ENCODE measurements at places on chromosomes 16 and 17.

- DNase-seq: peak; percentile 84
These were observed 15.6 kb upstream of the AURKB start for GRCh38 chr17:8225813-8226535.

DNA sequence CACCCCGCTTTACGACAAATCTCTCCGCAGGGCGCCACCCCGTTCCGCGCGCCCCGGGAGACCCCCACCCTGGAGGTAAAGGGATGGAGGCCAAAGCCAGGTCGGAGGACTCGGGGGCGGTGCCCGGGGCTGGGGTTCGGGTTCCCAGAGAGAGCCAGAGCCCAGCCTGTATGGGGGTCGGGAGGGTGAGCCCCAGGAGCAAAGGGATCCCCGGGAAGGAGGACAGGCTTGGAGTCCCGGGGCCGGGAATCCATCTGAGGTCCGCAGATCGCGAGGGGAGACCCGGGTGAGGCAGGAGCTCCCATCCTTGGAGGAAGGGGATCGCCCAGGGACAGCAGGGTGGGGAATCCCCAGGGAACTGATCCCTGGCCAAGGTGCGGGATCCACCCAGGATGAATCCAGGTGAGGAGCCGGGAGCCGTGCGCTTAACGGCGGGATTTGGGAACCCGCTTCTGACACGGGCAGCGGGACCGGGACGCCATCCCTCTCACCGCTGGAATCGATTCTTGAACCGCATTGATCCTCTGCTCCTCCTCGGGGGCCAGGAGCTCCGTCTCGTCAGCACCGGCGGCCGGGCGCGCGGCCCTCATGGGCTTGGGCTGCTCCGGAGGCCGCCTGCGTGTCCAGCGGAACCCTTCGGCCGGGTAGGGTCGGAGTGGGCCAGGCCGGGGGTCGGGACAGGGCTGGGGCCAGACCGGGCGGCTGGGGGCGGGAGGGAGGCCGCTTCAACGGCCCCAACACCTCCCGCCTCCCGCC is at the start of gene MMD:
TSS of gene MMD (minus strand) at position 657 of the 756 bp plus-strand sequence. CDS start at position 517, 140 bp downstream.
- DNase-seq: no peak

GRCh38 chr17:48593840-48594537 is 410 bp upstream of the HOXB5 start:
- peak; percentile 90 for DNase-seq

GRCh38 chr17:16980061-16980460 is 8.1 kb upstream of the TNFRSF13B start:
- DNase-seq: no peak
